Epithelial cell of esophagus (primary cell): ENCODE measurements at places on chromosomes 16 and 17.
A peak's percentile ranks its signal among the peaks of the same experiment; 100 is the strongest.

DNA sequence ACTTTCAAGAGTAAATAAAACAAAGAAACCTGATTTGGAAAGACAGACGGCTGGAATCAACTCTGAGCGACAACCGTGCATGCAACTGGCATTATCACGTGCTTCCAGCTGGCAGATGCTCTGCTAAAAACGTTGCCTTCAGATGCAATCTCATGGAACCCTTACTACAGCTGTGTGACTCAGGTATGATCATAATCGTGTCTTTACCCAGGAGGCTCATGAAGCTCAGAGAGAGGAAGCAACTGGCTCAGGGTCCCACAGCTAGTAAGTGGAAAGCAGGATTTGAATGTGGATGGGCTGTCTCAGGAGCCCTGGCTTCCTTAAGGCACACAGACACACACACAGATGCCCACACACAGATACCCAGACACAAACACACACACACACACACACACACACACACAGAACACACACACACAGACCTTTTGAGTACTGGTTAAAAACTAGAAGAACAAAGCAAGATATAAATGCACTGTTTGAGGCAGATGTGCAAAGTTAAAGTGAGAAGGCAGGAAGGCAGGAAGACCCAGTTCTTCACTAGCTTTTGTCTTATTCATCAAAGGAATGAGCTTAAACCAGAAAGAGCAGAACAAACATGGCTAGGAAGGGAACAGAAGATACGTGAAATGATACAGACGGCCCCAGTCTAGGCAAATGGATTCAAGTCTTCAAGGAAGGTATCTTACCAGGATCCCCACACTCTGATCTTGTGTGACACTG lies 275.2 kb downstream of the MAF start:
- no peak for DNase-seq

DNA sequence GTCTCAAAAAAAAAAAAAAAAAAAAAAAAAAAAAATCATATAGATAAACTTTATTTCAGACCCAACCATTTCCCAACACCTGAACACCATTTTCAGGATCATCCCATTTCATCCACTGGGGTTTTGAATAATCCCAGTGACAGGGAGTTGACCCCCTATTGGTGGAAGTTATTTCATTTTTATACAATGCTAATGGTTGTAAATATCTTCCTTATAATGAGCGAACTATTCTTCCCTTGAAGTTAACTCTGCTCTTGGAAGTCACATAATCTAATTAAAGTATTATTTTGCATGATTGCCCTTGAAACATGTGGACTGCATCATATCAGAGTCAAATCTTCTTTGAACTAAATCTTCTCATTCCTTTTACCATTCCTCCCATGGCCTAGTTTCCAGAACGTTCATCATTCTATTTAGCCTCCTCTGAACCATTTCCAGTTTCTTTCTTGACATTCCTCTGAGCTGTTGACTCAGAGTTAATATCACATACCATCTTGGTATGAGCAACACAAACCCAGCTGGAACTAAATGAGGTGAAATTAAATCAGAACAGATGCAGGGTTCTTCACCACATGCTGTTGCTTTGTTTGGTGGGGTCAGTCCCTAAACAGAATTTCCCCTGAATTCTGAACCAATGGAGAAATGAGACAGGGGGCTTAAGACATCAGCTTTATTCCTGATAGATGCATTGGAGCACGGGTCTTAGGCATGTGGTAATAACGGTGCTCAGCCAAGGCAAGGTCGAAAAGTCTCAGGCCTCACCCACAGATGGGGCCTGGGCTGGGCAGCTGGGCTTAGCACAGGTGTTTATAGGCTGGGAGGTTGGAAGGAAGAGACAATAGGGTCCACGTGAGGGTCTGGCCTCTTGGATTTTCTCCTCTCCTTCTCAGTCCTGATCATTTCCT lies 8.9 kb downstream of the HSD17B2 start:
- peak; percentile 64 for DNase-seq

GRCh38 chr16:31094088-31094423 lies 541 bp downstream of the VKORC1 start:
- peak; percentile 16 for DNase-seq

DNA sequence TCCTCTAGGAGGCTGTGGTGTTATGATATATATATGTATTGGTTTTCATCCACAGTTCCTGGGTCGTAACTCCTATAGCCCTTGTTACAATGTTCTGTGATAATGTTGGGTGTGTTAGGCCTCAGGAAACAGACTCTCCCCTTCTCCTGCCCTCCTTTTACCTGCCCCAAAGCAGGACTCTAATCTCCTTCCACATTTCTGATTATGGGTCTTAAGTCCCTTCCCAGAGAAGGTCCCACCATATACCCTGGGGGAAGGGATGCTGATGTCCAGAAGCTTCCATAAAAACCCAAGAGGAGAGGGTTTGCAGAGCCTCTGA lies 450 bp upstream of the C1QBP start:
- DNase-seq: no peak

DNA sequence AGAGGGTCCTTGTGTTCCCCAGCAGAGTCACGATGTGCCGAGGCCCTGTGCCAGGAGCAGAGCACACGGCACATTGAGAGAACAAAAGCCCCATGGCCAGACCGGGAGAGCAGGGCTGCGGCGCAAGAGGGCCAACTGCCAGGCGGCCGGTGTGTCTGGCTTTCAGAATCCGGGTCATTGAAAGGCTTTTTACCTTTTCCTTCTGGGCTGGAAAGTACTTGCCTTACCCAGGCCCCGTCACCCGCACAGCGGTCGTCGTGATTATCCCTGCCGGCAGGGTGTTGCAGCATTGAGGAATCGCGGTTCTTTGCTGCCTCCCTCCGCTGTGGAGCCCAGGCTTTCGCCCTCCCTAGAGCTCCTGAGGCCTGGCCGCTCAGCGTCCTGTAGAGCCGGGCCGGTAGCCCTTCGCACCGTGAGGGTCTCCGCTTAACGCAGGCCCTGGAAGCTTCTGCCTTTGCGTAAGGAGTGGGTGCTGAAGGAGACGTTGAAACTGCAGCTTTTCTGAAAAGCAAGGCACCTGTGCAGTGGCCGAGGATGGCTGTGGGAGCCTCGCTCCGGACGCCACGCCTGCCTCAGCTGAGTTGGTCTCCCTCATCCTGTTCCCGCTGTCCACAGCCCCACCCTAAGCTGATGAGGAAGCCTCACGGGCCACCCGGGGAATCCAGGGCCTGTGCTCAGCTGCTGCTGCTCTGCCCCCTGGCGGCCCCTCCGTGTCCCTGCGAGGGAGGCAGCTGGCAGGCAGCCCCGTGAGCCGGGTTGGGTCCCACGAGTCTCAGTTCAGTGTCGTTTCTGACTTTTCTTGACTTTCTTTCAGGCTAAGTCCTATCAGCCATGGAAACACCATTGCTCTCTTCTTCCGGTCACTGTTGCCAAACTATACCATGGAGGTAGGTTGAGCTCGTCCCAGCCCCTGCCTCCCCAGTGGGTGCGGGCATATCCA lies 8.6 kb upstream of the MC1R start:
- DNase-seq: peak; percentile 82
